Hematopoietic multipotent progenitor cell treated with erythropoietin and hydrocortisone succinate and interleukin-3 and kit ligand, for 15 days (in vitro differentiated cells): ENCODE measurements at places on chromosomes 2 and 18.

DNA sequence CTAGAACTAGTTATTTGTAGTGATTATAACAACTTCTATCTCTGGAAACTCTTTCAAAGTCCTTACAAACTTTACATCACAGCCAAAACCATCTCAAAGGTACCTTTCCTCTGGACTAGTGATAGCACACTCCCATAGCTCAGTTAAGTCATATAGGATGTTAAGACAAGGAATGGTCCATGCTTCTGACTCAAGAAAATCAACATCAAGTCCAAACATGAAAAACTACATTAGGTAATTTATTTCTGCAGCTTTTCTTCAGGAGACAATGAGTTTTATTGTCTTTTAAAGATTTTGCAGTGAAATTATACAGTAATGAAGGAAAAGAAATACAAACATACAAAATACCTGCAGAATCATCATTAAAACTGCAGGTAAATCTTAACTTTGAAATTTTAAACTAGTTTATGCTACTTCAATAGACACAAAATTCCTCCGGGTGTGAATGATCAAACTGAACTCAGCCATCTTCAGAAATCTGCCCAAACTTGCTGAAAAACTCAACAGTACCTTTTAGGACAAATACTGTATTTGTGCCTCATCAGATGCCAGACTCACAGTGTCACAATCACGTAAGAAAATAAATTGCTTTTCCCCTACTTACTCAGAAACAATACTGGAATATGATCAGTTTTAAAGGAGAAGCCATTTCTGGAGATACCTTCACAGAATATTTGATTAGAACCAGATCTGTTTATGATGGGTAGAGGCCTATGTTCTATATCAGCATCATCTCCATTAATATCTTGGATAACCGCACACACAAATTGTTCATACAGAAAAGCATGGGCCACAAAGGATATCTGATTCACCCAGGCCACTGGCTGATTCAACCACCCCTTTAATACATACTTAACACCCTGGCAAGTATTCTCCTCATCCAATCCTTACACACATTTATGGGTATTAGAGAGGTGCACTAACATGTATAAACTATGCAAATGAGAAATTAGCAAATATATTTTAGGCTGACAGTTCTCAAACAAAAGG lies 2.6 kb downstream of the TMEM131 start:
- no peak for DNase-seq

GRCh38 chr2:30872797-30873196 lies 65.6 kb upstream of the CAPN13 start:
- no peak for DNase-seq

DNA sequence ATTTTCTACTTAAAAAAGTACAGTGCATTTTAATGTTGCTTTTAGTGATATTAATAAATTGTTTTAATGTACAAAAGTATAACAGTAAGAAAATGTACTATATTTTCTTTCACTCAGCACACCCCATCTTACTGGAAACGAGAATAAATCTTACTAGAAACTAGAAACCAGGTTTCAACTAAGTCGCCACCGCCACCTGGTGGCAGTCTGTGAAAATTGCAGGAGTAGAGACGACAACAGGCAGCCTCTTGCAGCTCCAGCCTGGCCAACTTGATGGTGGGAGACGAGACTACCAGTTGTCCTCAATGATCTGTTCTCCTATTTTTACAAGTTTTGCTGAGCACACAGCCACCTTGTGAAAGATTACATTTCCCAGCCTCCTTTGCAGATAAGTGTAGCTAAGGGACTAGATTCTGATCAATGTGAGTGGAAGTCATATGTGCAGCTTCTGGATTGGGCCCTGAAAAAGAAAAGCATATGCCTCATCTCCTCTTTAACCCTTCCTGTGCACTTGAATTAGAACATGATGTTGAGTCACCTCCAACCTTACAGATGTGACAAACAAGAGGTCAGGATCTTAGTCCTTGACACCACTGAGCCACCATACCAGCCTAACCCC lies 8.7 kb downstream of the OTOF start:
- peak; percentile 75 for DNase-seq

GRCh38 chr18:26482569-26482968 lies 65.8 kb downstream of the KCTD1 start:
- DNase-seq = no peak

DNA sequence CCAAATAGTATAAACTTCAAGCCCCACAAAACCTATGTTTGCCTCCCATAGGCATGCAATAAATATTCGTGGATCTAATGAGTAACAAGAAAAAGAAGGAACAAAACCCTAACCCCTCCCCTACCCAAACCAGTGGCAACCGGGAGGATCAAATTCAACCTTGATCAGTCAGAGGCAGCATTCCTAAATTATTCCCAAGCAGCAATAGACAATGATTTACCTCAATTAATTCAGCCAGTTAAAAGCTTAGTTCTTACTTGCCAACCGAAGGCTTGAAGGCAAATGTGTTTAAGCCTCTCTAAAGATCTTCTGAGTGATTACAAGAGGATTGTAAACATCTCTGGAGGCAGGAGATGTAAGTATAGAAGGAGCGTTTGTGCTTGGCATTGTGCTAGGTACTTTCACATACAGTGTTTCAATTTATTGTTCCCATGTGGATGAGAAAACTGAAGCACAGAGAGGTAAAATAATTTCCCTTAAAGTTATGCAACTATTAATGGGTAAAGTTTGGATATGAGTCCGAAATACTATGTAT lies 197.7 kb downstream of the MTX2 start:
- no peak for DNase-seq

DNA sequence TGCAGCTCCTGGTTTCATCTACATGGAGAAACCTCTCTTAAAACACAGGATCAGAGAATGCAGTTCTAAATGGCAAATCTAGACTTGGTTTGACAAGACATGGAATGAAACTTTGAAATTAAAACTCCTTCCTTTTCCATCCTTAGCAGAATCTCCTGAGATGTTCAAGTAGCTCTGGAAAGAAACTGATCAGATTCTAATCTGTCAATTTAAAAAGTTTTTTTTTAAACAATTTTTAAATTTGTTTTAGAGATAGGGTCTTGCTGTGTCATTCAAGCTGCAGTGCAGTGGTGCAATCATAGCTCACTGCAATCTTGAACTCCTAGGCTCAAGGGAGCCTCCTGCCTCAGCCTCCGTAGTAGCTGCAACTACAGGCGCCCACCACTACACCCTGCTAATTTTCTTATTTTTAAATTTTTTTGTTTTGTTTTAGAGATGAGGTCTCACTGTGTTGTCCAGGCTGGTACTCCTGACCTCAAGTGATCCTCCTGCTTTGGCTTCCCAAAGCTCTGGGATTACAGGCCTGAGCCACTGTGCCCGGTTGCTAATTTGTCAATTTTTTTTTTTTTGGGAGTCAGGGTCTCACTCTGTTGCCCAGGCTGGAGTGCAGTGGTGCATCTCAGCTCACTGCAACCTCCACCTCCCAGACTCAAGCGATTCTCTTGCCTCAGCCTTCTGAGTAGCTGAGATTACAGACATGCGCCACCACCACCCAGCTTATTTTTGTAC lies 216.7 kb downstream of the TGIF1 start:
- DNase-seq = no peak

- DNase-seq = no peak
Measured at GRCh38 chr2:183868707-183869106, 729.6 kb upstream of the ZNF804A start.

GRCh38 chr2:129248198-129248597 lies 731.3 kb upstream of the RAB6C start:
- DNase-seq = no peak

DNA sequence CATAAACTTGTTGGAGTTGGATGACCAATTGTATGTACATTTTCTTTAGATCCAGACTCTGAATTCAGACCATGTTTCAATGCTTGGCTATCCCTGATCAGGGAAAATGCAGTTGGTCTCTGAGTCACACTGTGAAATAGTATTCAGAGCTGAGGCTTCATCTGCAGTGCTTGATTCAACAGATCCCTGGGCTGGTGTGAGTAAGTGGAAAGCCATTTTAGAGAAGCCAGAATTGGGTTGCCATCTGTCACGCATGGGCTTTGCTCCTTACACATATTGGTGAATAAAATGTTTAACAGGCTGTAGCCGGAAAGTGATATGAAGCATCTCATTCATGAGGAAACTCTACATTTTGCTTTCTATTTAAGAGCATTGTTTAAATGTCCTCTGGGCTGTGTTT lies 50.0 kb upstream of the ACYP2 start:
- DNase-seq = no peak
